ENCODE measurements at places on chromosomes 3 and 15.
A peak's percentile ranks its signal among the peaks of the same experiment; 100 is the strongest.

DNA sequence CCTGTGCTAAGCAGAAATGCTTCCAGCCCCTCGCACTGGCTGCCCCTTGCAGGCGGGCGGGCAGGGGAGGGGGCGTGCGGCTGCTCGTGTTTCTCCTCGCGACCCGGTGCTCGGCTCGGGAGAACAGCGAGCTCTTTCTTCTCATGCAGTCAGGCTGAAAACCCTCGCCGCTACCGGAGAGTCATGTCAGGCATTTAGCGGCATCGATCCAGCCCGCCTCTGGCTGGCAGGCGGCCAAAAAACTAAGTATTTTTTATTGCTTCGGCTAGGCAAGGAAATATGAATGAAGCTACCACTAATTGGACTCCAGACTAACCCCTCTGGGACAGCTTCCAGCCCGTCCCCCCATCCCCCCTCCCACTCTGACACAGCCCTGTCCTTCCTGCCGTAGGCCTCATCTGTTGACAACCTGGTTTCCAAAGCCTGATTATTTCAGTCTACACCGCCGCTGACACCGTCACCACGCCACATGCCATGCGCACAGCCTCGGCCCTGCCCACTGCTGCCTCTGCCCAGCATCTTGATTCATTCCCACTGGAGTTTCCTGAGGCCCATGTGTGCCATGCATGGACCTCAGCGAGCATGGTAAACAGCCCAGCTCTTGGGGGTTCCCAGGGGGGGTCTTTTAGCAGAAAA, 35.3 kb downstream of the TLE3 start:
- peak; percentile 64 for DNase-seq

DNA sequence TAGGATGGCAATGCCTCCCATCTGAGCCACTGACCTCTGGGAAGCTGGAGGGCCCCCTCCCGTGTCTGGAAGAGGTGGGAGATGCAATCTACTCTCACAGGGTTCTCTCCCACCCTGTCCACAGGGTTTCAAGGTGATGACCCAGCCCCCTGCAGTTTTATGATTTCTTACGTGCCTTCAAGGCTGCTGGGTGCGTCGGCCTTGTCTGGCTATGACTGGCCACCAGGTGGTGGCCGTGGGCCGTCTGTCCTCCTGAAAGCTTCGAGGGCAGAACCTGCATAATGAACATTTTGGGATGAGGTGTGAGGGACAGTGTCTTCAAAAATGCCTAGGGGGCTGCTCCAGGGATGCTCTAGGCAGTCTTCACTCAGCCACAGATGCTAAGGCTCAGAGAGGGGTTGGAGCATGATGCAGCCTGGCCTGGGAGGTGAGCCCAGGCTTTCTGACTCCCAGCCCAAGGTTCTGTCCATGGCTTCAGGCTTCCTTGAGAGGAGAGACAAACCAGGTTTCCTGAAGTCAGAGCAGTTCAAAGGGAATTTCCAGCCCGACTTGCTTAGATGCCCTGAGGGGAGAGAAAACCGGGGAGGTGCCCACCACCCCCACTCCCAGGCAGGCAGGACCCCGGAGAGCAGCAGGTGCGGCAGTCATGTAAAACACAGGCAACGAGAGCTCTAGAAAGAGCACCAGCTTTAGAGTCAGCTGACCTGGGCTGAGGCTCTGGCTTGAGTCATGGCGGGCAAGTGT, 18.7 kb downstream of the ISG20 start:
- peak; percentile 25 for DNase-seq

- DNase-seq = no peak
Measured at GRCh38 chr3:178676942-178677790, 140.9 kb downstream of the KCNMB2 start.

DNA sequence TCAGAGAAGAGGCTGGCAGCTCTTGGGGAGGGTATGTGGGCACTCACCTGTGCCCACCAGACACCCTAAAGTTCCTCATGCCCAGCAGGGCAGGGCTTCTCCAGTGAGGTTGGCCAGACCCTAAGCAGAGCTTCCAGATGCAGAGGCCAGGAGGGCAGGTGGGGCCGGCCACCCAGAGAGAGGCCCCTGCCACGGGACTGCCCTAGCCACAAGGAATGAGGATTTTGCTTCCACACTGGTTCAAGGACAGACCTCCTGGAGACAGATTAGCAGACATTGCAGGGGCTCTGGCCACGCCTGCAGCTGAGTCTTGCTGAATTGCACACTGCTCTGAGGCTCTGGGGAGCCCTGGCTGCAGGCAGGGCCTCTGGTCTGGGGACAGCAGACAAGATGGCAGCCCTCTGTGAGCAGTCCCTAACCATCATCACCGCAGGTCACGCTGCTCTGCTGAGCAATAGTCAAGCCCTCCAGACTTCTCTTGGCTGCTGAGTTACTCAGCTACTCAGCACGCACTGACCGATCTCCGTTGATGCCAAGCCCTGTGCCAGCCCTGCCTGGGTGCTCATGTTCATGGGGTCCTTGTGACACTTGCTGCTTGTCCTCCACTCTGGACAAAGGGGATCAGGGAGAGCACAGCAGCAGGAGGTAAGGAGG, 117.4 kb upstream of the ABHD17C start:
- no peak for DNase-seq
